Jurkat, Clone E6-1 (cell line): ENCODE measurements at places on chromosomes 16 and 17.

DNA sequence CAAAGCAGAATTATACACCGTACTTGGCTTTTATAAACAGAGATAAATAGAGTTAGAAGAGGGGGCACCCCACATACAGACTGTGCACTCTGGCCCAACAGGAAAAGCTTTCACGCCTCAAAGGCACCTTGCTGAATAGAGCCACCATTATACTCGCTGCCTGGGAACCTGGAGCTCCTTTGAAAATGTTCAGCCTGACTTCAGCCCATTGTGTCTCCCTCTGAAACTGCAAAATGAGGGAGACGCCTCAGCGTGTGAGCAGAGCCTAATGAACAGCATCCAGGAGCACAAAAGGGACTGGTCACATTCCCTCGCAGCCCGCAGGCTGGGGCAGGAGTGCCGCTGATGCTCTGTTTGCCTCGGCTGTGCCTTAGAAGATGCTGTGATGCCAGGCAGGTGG is 46.3 kb downstream of the ABCC12 start:
- DNase-seq = no peak

- DNase-seq = no peak
These were observed 162.7 kb upstream of the CDC42EP4 start for GRCh38 chr17:73474370-73474988.

DNA sequence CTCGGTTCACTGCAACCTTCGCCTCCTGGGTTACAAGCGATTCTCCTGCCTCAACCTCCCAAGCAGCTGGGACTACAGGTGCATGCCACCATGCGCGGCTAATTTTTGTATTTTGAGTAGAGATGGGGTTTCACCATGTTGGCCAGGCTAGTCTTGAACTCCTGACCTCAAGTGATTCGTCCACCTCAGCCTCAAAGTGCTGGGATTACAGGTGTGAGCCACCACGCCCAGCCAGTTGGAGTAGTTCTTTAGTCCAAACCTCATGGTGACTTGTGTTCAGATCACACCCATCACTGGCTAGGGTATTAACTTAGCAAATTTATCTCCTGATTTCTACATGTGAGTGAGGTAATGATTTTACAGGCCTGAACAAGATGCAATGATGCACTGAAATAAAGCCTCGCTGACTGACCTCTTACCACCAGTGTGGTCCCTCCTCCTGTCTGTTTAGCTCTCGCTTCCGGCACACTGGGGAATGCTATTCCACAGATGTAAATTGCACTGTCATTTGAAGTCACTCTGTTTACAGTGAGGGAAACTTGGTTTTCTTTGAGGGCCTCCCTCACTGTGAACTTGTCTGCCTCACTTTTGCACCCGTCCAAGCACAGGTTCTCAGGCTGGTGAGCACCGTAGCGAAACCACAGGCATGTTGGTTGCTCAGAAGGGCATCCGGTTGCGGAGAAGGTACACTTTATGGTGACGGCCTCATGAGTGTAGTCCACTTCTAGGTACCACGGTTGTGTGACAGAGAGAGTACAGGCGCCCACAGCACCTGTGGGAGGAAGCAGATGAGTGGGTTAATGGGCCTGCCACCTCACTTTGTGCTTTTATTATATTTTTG is 5.5 kb downstream of the IGSF6 start:
- peak; percentile 94 for DNase-seq

DNA sequence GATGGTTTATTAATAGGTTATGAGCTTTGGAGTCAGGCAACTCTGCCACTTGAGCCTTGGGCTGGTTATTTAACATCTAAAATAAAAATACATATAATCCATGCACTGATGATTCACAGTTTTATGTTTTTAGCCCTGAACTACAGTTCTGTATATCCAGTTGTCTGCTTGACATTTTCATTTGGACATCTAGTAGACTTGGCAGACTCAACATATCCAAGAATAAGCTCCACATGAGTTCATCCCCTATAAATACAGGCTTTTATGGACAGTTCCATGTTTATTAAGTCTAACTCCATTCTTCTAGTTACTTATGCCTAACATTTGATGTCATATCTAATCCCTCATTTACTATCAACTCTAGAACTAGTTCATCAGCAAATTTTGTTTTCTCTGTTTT is 174.2 kb downstream of the KIF2B start:
- DNase-seq = no peak

DNA sequence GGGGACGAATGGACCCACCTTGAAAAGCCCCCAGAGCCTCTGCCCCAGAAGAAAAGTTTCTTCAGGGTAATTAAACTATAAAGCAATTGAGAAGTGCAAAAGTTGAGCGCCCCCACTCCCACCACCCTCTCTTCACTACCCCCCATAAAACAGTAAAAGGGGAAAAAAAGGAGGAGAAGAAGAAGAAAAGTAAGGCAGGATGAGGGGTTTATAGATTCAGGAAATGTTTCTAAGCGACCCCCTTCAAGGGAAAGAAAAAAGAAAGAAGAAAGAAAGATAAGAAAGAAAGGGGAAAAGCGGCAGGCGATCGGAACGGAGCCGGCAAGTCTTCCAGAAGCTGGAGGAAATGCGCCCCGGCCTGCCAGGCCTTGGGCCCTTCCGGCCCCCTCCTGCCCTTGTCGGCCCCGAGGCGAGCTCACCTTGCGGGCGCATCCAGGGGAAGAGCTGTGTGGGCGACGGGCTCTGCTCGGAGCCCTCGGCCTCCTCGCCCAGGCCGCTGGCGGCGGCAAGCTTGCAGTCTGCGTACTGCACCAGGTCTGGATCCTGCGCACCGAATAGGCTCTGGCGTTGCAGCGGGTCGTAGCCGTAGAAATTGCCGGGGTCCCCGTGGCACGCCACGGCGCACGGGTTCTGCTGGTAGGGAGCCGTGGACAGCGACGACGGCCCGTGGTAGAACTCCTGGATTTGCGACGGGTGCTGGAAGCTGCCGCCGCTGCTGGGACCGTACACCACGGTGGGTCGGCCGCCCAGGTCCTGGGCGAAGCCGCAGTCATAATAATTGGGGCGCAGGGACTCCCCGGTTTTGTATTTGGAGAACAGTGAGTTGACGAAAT is 1.0 kb downstream of the HOXB8 start:
- no peak for DNase-seq

DNA sequence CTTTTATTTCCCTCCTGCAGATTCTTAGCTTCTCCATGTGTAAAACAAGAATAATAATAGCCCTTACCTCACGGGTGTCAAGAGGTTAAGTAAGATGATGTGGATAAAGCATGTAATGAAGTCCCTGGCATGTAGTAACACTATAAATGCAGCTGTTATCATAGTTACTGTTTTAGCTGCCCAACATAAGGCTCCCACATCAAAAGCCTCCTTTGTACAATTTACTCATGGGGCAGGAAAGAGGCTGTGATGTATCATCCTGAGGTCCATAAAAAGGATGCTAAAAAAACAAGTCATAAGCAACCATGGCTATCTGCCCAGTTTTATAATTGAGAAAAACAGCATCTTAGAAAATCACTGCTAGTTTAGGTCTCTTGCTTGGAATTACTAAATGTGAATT is 339.7 kb downstream of the CA10 start:
- DNase-seq = no peak

- no peak for DNase-seq
These were observed 504.2 kb upstream of the SALL1 start for GRCh38 chr16:51655249-51655648.

- no peak for DNase-seq
These were observed 181.3 kb downstream of the HS3ST3A1 start for GRCh38 chr17:13420418-13420826.

DNA sequence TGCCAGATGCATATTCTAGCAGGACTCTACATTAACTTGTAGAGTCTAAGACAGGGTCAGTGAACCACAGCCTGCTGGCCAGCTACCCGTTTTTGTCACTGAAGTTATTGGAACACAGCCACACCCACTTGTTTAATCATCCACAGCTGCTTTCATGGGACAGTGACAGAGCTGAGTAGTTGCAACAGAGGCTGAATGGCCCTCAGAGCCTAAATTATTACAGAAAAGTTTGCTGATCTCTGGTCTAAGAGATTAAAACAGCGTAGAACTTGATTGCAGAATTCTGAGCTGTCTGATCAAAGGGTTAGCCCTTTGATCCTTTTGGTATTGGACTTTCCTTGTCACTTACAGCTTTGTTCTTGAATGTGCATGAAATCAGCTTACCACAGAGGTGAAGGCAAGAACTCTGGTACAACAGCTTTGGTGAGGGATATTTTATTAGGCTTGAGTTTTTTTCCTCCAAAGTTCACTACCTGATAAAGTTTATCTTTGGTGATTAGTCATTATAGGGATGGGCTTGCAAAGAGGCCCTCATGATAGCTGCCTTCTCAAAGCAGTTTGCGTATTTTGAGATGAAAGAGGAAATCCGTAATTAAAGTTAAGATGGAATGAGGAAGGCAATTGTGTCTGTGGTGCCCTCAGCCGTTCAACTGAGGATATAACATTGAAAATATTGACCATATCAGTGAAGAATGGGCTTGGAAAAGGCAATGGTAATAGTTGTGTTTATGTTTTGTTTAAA is 23.6 kb downstream of the ALDH3A2 start:
- no peak for DNase-seq

DNA sequence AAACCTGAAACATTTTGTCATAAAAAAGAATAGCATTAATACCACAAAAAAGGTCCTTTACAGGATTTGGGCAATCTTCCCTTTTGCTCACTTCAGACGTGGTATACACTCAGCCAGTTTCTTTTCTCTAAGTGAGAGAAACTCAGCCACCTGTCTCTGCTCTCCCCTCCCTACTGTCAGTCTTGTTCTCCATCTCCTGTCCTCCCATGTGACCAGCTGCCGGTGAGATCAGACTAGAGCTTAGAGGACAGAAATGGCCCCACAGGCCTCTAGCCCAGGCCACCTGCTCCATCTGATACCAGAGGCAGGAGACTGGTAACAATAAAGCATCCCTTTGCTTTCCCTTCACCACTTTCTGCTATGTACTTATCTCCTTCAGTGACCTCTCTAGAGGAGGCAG is 34.9 kb downstream of the CMC2 start:
- DNase-seq = no peak

- DNase-seq = no peak
These were observed 8.7 kb downstream of the OGFOD1 start for GRCh38 chr16:56460101-56460500.

GRCh38 chr16:86222965-86223551 is 287.3 kb upstream of the FOXF1 start:
- no peak for DNase-seq

DNA sequence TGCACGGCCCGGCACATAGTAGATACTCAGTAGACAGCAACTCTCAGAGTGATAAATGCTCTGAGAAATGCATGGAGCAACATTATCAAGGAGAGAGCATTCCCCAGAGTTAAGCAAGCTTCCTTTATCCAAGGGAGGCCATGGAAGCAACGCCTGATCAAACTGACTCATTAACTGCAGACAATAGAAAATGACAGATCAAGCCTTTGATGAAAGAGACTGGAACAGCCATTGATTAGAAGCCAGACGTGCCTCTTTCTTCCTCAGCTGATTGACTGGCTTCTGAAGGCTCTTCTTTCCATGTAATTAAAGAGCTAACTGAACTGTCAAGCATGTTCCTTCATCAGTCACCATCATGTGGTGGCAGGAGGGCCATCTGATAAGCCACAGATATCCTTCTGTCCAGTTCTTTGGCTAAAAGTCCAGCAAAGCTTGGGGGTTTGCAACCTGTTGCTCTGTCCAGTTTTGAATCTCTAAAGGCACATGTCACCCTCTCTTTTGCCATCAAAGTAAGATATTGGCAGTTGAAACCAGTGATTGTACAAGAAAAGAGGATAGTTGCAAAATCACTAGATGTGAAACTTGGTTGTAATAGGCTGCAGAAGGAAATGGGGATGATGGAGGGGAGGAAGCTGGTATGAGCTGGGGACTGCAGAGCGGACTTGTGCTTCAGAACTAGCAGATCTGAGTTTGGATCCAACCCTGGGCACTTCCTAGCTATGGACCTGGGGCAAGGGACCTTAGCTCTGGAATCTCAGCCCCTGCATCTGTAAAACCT is 188.0 kb downstream of the HAPSTR1 start:
- no peak for DNase-seq

GRCh38 chr17:39951924-39952679 is 10.7 kb upstream of the GSDMA start:
- DNase-seq = no peak

DNA sequence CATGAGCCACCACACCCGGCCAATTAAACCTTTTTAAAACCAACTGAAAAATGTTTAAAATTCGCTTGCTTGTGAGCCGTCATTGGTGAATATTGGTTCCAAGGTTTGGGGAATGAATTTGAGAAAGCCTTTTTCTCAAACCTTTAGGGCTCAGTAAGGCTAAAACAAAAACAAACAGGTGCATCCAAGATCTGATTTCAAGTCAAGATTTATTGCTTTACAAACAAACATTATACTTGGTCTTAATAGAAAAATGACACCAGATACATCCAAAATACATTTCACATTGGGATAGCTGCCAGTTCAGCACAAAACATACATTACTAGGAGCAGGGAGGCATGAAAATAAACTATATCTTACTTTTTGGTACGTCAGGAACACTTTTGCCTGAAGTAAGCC is 5.4 kb downstream of the C17orf58 start:
- no peak for DNase-seq

DNA sequence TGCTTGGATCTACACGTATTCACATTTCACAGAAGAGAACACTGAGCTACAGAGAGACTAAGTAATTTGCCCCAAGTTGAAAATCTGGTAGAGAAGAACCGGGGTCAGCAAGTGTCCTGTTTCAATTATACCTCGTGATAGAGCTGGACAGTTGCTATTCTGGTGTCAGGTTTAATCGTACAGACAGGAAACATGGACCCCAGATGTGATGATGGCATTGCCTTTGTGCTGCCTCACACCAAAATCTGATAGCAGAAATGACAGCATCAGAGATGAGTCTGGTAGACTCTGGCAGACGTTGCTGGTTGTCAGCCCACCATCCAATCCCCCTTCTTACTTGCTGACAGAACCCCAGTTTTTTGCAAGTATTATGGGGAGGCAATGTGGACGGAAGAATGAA is 112.1 kb upstream of the FOXF1 start:
- no peak for DNase-seq

DNA sequence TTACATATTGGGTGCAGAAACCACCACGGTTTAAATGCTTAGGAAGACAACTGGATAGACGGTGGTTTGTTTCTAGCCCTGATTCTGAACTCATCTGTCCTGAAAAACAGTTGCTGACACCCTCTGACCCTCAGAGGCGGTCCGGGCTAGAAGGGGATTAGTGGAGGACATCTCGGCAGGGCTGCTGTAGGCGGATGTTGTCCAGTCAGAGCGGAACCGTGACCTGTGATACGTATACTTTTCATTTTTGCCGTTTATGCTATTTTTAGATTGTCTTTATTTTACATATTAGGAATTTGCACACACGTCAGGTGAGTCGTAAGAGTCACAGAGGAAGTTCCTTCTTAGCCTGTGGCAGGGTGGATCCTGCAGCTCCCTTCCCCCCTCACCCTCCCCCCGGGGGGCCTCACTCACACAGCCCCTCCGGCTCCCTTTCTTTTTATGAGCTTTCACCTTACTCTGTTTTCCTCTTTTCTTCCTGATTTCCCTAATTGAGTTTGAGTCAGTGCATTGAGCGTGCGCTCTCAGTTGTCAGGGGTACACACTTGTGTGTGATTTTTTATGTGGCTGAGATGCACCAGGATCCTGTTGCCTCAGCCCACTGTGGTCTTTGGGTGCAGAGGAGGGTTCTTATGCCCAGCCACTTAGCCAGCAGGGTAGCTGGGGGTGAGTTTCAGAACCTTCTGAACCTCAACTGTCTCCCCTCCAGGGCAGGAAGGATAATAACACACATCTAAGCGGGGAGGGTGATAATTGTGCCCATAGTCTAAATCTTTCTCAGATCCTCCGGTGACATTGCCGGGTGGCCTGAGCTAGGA is 211.1 kb upstream of the CHMP6 start:
- DNase-seq = peak; percentile 83
